ENCODE measurements at places on chromosomes 3 and 15.

DNA sequence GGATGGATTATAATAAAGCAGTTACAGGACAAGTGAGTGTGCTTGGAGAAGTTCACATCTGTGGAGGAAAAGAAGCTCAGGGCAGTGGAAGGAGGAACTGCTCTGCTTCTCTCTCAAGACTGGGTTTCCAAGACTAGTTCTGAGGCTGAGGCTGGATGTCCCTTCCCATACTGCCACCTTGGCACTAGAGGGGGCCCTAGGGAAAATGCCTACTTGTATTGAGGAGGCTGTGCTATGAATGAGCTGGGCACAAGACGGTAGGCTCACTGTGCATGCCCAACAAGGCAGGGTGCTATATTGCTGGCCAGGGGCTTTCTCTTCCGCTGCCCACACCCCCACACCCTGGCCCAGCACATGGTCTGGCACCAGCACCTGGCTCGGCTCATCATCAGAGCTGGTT, 65.2 kb downstream of the SLCO2A1 start:
- DNase-seq = no peak

DNA sequence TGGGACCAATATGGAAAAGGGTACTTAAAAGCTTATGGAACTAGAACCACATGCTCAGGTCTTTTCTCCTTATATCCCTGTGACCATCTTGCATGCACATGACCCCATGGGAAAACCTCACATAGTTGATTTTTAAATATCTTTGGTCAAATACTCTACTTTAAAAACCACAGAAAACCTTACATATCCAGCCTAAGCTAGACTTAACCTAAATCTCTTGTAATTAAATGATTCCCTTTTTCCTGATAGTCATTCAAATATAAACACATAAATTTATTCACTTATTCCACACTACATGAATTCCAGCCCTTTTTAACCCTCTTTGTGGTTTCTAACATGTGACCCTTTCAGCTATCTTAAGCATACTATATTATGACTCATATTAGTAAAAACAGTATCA, 46.8 kb downstream of the DNAJC13 start:
- DNase-seq = no peak

DNA sequence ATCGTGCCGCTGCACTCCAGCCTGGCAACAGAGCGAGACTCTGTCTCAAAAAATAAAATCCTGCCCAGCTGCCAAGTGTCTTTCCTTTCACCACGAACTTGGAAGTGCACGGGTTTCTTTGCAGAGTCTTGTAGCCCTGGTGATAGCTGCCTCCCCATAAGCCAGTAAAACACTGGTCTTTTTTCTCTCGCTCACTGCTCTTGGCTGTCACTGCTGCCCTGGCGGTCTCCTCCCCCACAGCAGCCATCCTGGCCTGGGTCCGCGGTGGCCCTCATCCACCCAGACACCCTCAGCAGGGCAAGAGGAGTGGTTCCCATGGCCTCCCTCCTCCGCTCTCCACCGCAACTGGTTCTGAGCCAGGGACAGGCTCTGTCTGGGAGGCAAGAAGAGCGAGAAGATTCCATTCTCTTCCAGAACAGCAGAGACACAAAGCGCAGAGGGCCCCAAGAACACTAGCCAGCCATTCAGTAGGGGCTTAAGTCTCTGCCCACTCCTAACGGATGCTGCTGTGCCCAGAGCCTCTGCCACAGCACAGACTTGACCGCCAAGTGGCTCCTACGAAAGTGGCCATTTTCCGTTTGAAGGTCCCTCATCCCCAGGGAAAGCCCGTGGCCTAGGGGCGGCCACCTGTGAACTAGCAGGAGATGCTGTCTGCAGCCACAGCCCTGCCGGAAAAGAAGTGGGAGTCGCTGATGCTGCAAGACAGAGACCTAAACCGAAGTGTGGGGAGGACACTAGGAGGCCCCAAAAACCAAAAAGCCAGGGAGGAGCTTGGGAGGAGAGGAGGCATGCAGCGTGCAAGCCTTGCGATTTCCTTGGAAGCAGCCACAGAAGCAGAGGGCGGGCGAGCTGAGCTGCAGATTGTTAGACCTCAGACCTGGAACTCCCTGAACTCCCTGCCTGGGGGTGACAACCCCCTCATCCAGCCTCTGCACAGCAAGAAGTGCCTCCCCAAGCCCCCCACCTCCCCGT, 44.1 kb downstream of the KLHL25 start:
- DNase-seq = no peak

- no peak for DNase-seq
Observed at GRCh38 chr3:151178208-151178845, 24.7 kb downstream of the GPR171 start.

- DNase-seq = no peak
Observed at GRCh38 chr3:24198728-24199127, 253.6 kb downstream of the NR1D2 start.

All from esophagus squamous epithelium (tissue), 5 donors.